Renal cortical epithelial cell (primary cell): ENCODE measurements at places on chromosomes 1 and 21. TPM values are rescaled to one million over a fixed set of nuclear protein-coding genes. Genes with fewer than 3 reads are reported as not detected.

DNA sequence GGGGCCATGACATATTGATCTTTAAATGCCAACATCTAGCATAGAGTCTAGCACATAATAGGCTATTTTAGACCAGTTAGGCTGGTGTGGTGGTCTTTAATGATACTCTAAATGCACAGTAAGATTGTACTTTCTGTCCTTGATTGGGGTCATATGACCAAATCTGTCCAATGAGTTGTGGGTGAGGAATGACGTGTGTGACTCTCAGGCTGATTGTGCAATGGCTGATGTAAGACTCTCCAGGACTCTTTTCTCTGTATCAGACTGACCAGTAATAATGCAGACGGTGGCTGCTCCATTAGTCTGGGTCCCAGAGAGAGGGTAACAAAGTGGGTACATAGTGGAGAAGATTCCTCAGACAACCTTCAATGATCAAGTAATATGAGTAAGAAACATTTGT lies 541.6 kb upstream of the CAMK1G start:
- DNase-seq: peak; percentile 62

DNA sequence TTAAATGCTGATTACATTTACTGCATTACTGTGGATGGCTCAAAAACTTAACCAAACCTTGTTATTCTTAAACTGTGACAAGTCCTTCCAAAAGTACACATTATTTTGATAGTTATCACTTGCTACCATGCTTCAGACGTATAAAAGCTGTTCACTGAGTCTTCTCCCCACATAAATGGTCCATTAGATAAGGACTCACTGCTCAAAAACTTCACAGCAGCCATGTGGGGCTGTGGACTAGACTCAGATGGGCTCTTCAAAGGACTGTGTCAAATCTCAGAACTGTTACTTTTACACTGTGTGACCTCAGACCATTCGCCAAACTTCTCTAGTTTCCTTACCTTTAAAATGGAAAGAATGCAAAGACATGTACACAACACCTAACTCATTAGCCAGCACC lies 11.6 kb downstream of the SCAF4 start:
- no peak for DNase-seq

The ESRRG gene
- 0.52 and 6.0 TPM in 2 replicates for total RNA-seq

The TLR5 gene
- total RNA-seq: 0.17 and 9.1 TPM in 2 replicates

The ATAD3C gene
- under 0.01 and 5.2 TPM in 2 replicates for total RNA-seq

The ALX3 gene
- not detected in 2 replicates for total RNA-seq

The PAX7 gene
- total RNA-seq: not detected in 2 replicates

The AGRN gene
- total RNA-seq: 353 and 1,083 TPM in 2 replicates
